ENCODE measurements at places on chromosomes 12 and 14. TPM values are rescaled to one million over a fixed set of nuclear protein-coding genes. Genes with fewer than 3 reads are reported as not detected.

GRCh38 chr12:63521706-63522105 is 146.6 kb downstream of the DPY19L2 start:
- no peak for DNase-seq

- DNase-seq: peak; percentile 57
These were observed 629.6 kb downstream of the FSCB start for GRCh38 chr14:43877351-43877960.

Gene PLCZ1
- not detected for polyA plus RNA-seq

DNA sequence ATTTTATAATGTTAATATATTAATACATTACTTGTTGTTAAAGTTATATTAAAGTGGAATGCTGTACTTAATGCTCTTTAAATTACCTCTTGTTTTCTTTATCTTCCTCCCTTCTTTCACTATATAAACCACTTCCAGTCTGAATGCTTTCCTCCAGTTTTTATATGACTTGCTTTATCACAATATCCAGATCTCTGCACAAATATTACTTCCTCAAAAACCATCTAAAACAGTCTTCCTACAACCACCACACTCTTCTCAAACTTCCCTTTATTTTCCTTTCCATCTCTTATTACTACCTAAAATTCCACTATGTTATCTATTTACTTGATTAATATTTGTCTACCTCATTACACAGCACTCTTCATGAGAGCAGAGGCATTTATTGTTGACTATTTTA is 956.6 kb downstream of the LRFN5 start:
- DNase-seq: no peak

Gene WNT1
- polyA plus RNA-seq: not detected

Gene SLC5A8
- polyA plus RNA-seq: not detected

DNA sequence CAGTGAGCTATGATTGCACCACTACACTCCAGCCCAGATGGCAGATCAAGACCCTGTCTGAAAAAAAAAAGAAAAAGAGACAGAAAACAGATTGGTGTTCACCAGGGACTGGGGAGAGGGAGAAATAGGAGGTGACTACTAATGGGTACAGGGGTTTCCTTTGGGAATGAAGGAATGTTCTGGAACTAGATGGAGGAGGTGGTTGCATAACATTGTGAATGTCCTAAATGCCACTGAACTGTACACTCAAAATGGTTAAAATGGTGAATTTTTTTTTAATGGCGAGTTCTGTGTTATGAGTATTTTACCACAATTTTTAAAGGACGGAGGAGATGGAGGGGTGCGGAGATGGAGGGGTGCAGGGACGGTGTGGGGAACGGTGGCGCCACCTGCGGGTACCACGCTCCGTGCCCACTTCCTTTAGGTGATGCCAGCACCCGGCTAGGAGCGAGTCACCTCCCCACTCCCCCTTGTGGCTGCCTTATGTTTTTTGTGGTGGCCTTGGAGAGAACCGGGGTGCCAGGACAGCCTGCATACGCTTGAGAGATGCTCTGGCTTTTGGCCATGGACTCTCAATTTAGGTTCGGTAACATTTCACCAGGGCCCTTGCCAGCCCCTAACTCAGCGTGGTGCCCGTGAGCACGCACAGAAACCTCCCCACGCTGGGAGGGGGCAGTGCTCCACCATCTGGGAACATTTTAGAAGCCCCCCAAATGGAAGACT is 16.1 kb downstream of the UBC start:
- no peak for DNase-seq

Gene EML5
- 0.38 TPM for polyA plus RNA-seq

DNA sequence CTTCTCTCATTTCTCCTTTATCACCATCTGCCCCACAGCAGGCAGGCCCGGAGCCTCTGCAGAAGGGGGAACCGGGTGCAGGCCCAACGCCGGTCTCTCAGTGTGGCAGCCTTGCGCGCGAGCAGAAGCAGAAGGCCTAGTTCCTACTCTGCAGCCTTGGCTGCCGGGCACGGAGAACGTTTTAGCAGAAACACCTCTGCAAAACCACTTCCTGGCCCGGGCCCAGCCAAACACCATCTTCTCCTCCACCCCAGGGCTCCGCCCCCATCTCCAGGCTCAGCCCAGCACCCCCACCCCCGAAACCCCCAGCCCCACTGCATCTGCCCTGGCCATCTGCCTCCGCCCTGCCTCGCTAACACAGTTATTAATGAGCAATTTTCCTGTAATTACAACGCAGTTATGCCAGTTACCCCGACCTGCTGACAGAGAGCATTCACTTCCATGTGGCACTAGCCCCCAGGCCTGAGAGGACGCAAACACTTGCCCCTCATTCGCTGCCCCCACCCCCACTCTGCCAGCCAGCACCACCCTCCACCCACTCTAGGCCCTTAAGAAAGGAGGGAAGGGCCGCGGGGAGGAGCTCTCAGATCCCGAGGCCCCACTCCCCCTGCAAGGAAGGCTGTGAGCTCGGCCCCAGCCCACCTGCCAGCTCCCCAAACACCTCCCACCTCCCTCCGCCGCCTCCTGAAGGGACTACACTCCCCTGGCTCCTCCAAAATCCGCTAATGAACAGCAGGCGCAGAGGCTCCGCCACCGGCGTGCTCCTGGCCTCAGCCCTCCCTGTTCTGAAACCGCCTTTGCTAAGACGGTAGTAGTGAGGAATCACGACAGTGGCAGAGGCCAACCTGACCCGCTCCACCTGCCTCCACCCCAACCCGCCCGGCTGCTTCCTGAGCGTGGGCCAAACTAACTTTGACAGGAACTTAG is 44.7 kb upstream of the FBRSL1 start:
- DNase-seq: peak; percentile 65

Gene TMEM132C
- 1.3 TPM for polyA plus RNA-seq

GRCh38 chr12:6212086-6212485 is 11.9 kb downstream of the CD9 start:
- no peak for DNase-seq

- no peak for DNase-seq
These were observed 85.6 kb upstream of the TMEM263 start for GRCh38 chr12:106870116-106870515.

Gene AQP6
- 0.16 TPM for polyA plus RNA-seq

GRCh38 chr14:91244501-91244901 is at the start of gene GPR68:
GPR68 (minus strand) TSS chr14:91244704; CDS start chr14:91235050, 9,654 bp downstream.
- DNase-seq: peak; percentile 43

- DNase-seq: peak; percentile 17
These were observed 3.3 kb upstream of the SLC22A17 start for GRCh38 chr14:23355871-23356435.

Gene CIROP
- not detected for polyA plus RNA-seq

DNA sequence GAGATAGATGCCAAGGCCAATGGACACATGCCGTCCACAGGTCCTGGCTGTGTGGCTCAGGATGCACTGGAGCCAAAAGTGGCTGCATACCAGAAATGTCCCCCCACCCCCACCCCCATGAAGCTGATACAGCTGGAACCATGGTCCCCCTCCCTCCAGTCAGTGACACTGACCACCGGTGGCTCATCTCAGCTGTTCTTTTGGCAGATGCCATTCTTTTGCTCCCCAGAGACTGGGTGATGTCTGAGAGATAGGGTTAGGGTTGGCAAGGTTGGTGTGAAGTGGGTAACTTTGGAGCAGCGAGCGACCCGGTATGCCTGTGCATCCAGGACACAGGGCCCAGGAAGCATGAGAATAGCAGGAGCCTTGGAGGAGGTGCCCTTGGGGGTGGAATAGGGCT is 285.6 kb downstream of the CACNA1C start:
- no peak for DNase-seq

Gene LRRC10
- polyA plus RNA-seq: not detected

Gene KRT74
- not detected for polyA plus RNA-seq

Gene ASB2
- polyA plus RNA-seq: 18.4 TPM

Gene TOMM20L
- polyA plus RNA-seq: not detected

Gene TAS2R10
- polyA plus RNA-seq: 0.53 TPM

DNA sequence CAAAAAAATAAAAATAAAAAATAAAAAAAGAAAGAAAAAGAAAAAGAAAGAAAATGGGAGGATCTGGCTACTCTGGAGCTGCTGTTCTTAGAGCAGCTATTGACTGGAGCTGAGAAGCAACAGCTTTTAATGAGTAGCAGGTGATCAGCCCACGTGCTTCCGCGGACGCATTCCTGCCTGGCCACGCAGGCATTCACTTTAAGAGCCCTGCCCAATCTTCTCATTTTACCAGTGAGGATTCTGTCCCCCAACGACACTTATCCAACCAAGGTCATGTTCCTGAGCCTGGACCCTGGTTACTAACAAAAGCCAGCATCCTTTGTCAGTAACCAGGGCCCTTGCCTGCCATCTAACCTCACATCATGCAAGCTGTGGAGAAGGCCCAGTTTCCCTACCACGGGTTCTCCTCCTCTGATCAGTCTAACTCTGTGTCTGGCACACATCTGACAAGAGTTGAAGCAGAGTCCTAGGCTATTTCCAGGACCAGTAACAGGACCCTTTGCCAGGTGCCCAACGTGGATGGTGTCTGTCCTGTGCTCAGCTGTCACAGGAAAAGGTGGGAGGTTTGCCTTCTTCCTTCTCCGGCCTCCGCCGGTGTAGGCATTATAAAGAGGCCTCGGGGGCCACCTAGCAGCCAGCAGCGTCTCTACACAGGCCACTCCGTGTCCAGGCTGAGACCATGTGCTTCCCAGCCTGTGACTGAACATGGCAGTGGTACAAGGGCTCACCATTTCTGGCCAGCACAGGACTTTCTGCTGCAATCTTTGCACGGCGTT is 60.9 kb upstream of the GPATCH2L start:
- peak; percentile 82 for DNase-seq

Gene PSMA6
- 181 TPM for polyA plus RNA-seq

All from muscle of leg (tissue), 16 donors.